ENCODE measurements at places on chromosomes 3 and 15.
A peak's percentile ranks its signal among the peaks of the same experiment; 100 is the strongest.

DNA sequence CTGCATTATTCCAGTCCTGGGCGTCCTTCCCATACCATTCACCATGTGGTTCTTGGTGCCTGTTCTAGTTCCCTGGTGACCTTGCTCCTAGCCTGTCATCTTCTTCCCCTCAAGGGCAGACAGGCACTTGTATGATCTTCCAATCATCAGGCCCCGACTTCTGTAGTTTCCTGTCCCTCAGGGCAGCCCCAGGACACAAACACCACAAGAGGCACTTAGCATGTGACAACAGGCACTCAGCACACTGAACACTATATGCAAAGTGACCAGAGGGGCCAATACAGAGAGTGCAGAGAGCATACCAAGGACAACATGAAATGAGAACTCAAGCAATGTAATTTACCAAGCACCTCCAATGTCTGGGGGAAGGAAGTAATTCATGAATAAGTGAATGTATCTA is 17.9 kb downstream of the TMEM40 start:
- DNase-seq: no peak

- DNase-seq: no peak
These were observed 109.9 kb downstream of the MYRIP start for GRCh38 chr3:39919281-39919680.

DNA sequence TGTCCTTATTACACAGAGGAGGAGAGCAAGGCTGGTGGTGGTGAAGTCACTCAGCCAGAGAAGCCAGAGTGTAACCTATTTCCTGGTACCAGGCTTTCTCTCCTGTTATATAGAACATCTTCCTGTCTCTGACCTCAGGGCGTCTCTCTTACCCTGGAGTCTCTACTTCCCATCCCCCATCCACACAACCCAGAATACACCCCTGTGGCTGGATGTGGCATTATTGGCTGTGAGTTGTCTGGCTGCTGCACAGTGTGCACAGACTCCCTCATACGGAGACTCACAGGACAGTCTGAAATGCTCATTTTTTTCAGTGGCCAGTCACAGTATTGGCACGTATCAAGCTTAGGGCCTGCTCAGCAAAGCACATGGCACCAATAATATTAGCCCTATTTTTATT is 8.6 kb downstream of the PODXL2 start:
- DNase-seq: no peak

DNA sequence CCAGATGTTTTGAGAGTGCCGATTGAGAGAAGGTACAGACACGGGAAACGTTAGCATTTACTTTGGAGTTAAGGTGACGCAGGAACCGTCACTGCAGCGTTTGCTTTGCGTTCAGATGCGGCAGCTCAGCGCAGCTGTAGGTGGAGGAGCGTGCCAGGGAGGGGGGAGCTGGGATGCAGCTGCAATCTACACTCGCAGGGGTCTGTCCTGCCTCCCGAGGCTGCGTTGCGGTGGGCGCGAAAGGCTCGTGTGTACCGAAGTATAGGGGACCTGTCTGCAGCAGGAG is 425 bp upstream of the FYTTD1 start:
- no peak for DNase-seq

GRCh38 chr3:107589454-107589853 is 66.7 kb downstream of the BBX start:
- no peak for DNase-seq

GRCh38 chr15:31442699-31443111 is 116.1 kb downstream of the KLF13 start:
- no peak for DNase-seq

- DNase-seq: peak; percentile 63
These were observed at the start of gene TMEM44 for GRCh38 chr3:194633349-194634004. TMEM44 (minus strand) TSS chr3:194633419; CDS start chr3:194633215, 204 bp downstream.

DNA sequence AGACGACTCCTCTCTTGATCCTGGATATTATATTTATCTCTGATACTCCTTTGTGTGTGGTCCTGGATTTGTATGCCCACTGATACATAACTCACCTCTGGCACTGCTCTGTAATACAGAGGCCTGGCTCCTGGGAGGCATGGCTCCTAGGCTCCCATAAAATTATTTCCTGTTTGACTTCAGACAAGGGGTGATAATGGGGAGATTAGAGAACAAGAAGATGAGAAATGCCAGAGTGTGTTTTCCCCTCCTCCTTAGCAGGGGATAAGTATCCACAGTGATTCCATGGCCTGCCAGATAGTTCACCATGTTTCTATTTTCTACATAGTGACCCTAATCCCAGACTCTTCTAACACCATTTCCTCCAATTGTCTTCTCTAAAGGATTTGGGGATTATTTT is 165.7 kb upstream of the PLSCR5 start:
- DNase-seq: no peak

- DNase-seq: no peak
These were observed 67.4 kb downstream of the FBLN2 start for GRCh38 chr3:13616359-13616758.

- DNase-seq: no peak
These were observed 56.5 kb downstream of the DCLK3 start for GRCh38 chr3:36707623-36708409.

DNA sequence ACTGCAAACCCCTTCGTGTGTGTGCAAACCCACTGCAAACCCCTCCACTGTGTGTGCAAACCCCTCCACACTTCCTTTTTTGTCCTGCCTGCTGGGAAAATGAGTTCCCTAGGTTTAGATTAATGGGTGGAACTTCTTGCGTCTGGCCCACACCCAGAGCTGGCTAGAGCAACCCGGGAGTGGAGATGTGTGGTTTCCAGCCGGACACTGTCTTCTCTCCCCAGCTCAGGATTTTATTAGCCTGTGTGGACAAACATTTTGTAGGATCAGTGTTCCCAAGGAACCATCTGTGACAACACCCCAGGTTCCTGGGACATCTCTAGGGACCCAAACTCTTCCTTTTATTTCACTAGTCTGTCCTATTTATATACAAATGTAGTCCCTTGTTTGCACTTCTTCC is 9.6 kb upstream of the LRRK1 start:
- no peak for DNase-seq

DNA sequence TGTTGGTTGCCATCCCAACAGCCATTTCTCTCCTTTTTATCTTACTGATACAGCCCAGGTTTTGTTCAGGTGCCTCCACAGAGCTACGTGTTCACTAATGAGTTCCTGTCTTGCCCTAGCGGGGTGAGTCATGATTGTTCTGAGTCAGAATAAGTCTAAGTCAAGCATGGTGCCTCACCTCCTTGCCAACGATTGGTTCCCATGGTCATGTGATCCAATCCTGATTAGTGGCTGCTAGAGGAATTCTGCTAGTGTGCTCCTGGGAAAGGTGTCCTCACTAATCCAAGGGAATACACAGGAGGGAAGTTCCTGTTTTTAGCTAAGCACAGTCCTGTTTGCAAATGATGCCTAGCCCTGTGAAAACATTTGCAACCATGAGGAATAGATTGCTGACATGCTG is 99.8 kb downstream of the NSUN3 start:
- DNase-seq: no peak

- no peak for DNase-seq
These were observed 438 bp upstream of the SLC49A4 start for GRCh38 chr3:122794483-122794778.

DNA sequence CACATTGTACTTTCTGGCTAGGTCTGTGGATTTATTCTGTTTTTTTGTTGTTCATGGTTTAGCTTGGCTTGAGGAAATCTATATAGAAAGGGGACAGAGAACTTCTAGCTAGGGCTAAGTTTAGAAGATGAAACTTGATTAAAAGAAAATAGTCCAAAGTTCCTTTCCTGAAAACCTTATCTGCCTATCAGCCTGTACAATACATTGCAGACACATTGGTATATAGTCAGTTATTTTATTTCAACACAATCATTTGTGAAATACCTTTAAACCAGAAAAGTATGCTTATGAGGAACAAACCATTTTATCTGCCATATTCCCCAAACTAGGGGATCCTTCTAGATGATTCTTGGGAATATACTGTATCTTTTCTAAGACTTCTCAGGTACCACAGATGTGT is 147.3 kb upstream of the CGNL1 start:
- no peak for DNase-seq

GRCh38 chr15:73941044-73941443 is 14.8 kb downstream of the LOXL1 start:
- no peak for DNase-seq
